Activated CD4-positive, alpha-beta T cell treated with anti-CD3 and anti-CD28 coated beads, Interleukin-2, amount 10 ng/mL, durations not matched to agents 24 days and 14 days (primary cell): ENCODE measurements at places on chromosomes 4 and X. TPM values are rescaled to one million over a fixed set of nuclear protein-coding genes. Genes with fewer than 3 reads are reported as not detected.

Gene USP17L26
- not detected in 2 replicates for total RNA-seq

DNA sequence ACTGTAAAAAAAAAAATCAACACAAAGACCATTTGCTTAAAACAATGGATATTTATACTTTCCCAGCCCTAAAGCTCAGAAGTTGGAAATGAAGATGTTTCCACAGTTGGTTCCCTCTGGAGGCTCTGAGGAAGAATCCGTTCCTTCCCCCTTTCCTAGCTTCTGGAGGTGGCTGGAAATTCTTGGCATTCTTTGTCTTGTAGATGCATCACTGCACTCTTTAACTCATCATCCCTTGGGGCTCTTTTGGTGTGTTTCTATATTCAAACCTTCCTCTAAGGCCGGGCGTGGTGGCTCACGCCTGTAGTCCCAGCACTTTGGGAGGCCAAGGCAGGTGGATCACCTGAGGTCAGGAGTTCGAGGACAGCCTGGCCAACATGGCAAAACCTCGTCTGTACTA is 78.7 kb downstream of the VCX3A start:
- no peak for DNase-seq
- no peak overlapping the region for H3K4me3 ChIP-seq
- no peak overlapping the region for H3K27ac ChIP-seq
- no peaks in the 10 kb centered on the region for H3K4me1 ChIP-seq

DNA sequence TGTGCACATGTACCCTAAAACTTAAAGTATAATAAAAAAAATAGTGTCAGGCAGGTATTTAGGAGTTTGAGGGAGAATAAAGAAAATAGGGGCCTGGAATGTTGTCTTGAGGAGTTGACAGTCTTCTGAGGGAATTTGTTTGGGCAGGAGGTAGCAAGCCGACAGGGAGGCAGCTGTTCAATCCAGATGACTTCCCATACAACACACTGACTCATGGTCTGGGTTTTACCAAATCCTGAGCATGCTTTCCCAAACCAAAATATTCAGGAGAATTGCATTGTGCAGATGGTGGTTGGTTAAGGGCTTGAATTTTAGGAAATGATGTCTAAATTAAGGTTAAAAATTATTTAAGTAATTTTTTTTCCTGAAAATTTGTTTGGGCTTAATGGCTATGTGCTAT is 430.0 kb downstream of the INPP4B start:
- peak overlapping the region; percentile 24 for H3K4me3 ChIP-seq
- no peak for DNase-seq
- peaks cover 36% of the 10 kb centered on the region for H3K4me1 ChIP-seq
- peak overlapping the region; percentile 78 for H3K27ac ChIP-seq

Gene PLP1
- not detected in 2 replicates for total RNA-seq

GRCh38 chr4:98688411-98689290 is 30.2 kb upstream of the TSPAN5 start:
- H3K4me3 ChIP-seq, result no peak overlapping the region
- H3K27ac ChIP-seq, result peak overlapping the region; percentile 14
- H3K36me3 ChIP-seq, result peaks cover 2% of the 10 kb centered on the region
- no peaks in the 10 kb centered on the region for H3K27me3 ChIP-seq
- H3K4me1 ChIP-seq, result peaks cover 19% of the 10 kb centered on the region

DNA sequence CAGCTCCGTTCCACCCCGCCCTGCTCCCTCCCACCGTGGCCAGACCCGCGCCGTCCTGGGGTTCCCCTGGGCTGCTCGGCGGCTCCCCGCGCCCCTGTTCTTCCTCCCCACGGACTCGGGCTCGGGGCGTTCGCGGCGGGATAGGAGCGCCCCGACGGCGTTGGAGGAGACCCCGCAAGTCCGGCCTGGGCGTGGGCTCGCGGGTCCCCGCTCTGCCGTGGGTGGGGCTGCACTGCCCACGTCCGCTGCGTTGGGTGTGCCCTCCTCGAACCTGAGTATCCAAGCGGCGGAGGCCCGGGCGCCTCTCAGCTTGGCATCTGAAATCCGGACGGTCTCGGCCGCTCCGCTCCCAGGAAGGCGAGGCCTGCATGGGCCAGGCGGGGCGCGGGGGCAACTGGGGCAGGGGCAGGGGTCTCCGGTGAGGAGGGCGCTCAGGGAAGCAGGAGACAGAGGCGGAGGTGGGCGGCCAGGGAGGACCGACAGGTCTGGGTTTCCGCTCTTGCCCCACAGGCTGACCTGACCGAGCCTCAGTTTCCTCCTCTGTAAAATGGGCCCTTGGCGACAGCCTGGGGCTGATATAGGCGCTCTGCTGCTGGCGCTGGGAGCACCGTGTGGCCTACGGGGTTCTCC is 12.0 kb upstream of the NAT8L start:
- peaks cover 19% of the 10 kb centered on the region for H3K27me3 ChIP-seq
- no peak overlapping the region for H3K27ac ChIP-seq
- peaks cover 2% of the 10 kb centered on the region for H3K4me1 ChIP-seq
- no peaks in the 10 kb centered on the region for H3K36me3 ChIP-seq
- no peak overlapping the region for H3K4me3 ChIP-seq

Gene SHISA3
- total RNA-seq, result 0.09 and 0.23 TPM in 2 replicates

DNA sequence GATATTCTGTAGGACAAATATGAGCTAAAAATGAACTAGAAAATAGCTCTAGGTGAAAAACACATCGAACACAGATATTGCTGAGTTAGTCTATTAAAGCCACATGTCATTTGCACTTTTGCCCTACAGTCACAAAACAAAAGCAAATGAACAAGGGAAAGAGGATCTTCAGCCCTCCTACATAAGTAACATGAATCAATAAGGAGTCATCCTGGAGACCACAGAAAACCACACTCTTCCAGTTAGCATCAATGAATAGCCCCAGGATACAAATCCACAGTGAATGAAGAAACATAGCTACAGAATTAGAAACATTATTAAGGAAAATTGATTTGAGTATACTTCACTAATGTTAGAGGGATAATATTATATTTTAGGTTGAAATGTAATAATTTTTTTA is 311.4 kb downstream of the MAPK10 start:
- no peak overlapping the region for H3K4me3 ChIP-seq
- no peaks in the 10 kb centered on the region for H3K27me3 ChIP-seq
- DNase-seq, result no peak
- no peaks in the 10 kb centered on the region for H3K4me1 ChIP-seq
- no peaks in the 10 kb centered on the region for H3K36me3 ChIP-seq

DNA sequence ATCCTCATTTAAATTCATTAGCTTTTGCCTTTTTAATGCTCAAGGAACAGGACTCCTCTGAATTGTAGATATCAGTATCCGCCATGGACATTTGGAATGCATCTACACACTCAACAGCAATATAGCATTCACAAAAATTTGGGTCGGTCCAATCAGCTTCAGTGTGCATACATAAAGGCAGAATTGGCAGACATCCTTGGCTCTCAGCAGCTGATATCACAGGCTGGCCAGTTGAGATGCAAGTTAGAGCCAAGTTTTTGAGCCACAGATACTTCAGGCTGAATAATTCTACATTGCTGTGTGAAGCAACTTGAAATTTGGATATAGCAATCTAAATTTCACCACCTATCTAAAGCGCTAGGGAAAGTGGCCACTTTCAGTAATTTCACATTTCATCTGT is 821.1 kb downstream of the PCDH19 start:
- no peaks in the 10 kb centered on the region for H3K27me3 ChIP-seq
- no peak overlapping the region for H3K4me3 ChIP-seq
- no peaks in the 10 kb centered on the region for H3K4me1 ChIP-seq
- H3K27ac ChIP-seq, result no peak overlapping the region
- H3K36me3 ChIP-seq, result no peaks in the 10 kb centered on the region

Gene XAGE1B
- not detected in 2 replicates for total RNA-seq

Gene UGT2B15
- total RNA-seq, result not detected in 2 replicates

DNA sequence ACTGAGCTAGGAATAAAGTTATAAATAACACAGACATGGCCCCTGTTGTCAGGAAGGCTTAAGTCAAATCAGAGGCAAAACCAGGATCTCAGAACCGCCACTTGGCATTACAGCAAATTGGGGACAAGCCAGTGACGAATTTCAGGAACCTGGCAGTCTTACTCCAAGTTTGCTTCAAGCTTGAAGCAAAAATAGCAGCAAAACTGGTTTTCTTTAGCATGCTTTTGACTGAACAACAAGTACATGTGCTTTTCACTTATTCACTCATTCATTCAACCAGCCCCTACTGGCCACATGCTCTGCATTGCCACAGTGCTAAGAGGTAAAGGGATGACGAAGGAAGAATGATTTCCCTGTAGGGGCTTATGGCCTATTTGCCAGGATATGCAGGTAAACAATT is 253.9 kb upstream of the PPARGC1A start:
- H3K36me3 ChIP-seq, result no peaks in the 10 kb centered on the region
- no peak for DNase-seq
- H3K4me3 ChIP-seq, result no peak overlapping the region
- no peak overlapping the region for H3K27ac ChIP-seq
- no peaks in the 10 kb centered on the region for H3K4me1 ChIP-seq

- H3K36me3 ChIP-seq, result peaks cover 4% of the 10 kb centered on the region
- H3K27ac ChIP-seq, result peak overlapping the region; percentile 60
- peak overlapping the region; percentile 65 for H3K4me3 ChIP-seq
- H3K4me1 ChIP-seq, result peaks cover 39% of the 10 kb centered on the region
- H3K27me3 ChIP-seq, result peaks cover 13% of the 10 kb centered on the region
These were observed 40.5 kb downstream of the AGA start for GRCh38 chr4:177401658-177402273.

DNA sequence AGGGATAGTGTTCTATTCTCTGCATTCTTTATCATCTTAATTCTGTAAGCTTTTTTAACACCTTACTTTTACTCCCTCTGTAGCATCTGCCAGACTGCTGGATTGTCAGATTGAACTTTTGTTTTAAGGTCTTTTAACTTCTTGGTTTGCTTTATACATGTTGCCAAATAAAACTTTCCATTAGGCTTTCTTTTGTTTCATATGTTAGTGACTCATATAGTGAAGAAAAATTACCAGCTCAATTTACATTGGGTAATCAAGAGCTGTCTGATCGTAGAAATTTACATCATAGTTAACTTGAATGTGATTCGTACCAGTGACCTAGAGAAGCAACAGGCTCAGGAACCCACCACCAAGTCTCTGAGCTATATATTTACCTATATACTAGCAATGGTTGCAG is 28.5 kb upstream of the KLHL4 start:
- H3K27ac ChIP-seq, result no peak overlapping the region
- no peak for DNase-seq
- H3K4me1 ChIP-seq, result no peaks in the 10 kb centered on the region
- H3K27me3 ChIP-seq, result no peaks in the 10 kb centered on the region
- H3K4me3 ChIP-seq, result no peak overlapping the region

Gene ARL13A
- total RNA-seq, result not detected in 2 replicates

DNA sequence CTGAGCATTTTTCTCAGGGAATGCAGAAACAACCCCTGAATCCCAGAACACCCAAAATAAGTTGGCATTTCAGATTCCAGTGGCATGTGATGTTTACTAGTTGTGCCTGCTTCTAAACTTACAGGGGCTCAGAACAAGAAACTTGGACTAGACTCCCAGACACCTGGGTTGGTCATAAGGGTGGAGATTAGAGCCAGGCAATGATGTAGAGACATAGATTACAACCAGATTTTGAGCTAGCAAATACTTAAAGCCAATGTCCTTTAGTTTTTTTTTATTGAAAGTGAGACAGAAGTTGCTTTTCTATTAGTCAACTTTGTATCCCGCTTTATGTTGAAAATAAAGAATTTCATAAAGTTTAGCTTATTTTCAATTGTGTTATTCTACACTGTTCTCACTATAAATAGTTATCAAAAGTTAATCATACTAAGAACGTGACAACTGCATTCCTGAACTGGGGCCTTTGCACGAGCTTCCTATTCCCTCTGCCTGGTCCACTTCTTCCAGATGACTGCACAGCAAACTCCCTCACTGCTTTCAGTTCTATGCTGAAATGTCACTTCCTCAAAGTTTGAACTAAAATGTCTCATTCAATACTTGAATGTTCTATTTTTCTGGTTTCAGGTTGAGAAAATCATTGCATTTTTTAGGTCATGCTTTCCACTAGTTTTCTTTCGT is 224.7 kb upstream of the PPP1R2C start:
- no peaks in the 10 kb centered on the region for H3K4me1 ChIP-seq
- no peak overlapping the region for H3K27ac ChIP-seq
- H3K36me3 ChIP-seq, result no peaks in the 10 kb centered on the region
- H3K27me3 ChIP-seq, result no peaks in the 10 kb centered on the region
- no peak for DNase-seq
- no peak overlapping the region for H3K4me3 ChIP-seq

GRCh38 chr4:70721747-70722146 is at the start of gene RUFY3:
RUFY3 (plus strand) TSS chr4:70721964; CDS start chr4:70722574, 610 bp downstream.
- peak within 1 kb of the TSS; percentile 35 for H3K4me3 ChIP-seq
- H3K27ac ChIP-seq, result peak within 1 kb of the TSS; percentile 67
- no peaks in the 10 kb centered on the region for H3K36me3 ChIP-seq
- peaks cover 14% of the 10 kb centered on the region for H3K4me1 ChIP-seq
- H3K27me3 ChIP-seq, result no peaks in the 10 kb centered on the region
- DNase-seq, result no peak

Gene TCEAL4
- total RNA-seq, result 3.7 and 4.4 TPM in 2 replicates

DNA sequence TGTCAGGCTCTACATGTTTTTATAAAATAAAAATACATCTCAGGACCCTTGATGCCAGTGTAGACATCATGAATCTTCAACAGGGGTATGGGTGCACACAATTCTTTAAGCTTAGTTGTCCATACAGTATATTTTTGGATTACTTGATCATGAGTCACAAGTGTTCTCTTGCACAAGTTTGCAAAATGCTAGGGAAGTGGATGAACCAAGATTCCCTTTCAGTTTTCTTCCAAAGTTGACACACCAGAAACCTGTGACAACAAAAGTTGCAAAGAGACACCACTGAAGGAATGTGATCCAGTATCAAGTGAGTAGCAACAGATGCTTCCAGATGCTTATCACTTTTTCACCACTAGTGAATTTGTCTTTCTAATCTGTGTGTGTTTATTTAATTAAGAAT is 1021.2 kb downstream of the PCDH7 start:
- no peak overlapping the region for H3K27ac ChIP-seq
- no peaks in the 10 kb centered on the region for H3K4me1 ChIP-seq
- H3K36me3 ChIP-seq, result no peaks in the 10 kb centered on the region
- H3K4me3 ChIP-seq, result no peak overlapping the region

DNA sequence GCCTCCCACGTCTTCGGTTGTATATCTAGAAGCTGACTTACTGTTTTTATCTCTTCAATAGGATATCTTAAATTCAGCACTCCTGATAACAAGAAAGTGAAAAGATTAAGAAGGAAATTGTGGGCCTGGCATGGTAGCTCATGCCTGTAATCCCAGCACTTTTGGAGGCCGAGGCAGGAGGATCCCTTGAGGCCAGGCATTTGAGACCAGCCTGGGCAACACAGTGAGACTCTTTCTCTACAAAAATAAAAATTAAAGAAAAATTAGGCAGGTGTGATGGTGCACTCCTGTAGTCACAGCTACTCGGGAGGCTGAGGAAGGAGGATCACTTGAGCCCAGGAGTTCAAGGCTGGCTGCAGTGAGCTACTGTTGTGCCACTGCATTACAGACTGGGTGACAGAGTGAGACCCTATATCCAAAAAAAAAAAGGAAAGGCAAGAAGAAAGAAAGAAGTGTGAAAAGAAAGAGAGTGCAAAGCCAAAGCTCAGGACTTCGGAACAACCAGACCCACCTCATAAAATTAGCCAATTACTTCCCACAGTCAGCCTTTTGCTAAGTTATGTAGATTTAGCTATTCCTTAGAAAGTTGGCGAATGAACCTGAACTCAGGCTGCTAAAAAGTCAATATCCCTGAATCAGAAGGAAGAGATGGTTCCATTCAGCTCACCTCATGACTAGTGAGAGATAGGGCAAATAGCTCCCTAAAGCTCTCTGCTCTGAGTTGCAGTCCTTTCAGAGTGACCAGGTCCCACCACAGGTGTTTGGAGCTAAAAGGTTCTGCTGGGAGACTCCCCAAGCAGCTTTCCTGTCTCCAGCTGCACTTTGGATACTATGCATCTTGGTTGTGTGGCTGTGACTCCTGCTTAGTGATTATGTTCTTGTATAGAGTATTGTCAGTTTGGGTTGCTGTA is 9.2 kb downstream of the FGG start:
- H3K4me3 ChIP-seq, result no peak overlapping the region
- no peak overlapping the region for H3K27ac ChIP-seq
- no peak for DNase-seq
